Colonic mucosa (tissue), 4 donors: ENCODE measurements at places on chromosomes 4 and X. TPM values are rescaled to one million over a fixed set of nuclear protein-coding genes. Genes with fewer than 3 reads are reported as not detected.

DNA sequence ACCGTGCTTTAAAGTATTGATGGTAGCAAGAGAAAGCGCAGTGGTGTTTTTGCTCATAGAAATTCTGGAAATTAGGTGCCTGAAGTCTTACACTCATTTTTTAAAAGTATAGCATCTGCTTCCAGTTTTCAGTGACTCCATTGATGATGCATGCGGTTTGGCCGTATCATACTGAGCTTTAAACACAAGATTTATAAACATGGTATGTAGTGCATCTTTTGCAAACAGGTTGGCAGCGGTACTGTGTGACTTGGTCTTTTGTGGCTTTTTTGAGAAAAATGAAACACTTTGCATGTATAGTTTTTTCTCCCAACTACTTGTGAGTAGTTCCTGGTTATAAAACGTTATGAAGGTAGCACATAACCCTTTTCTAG is 2.0 kb downstream of the DDX3X start:
- H3K4me1 ChIP-seq: peaks cover 6% of the 10 kb centered on the region
- peak overlapping the region; percentile 80 for H3K4me3 ChIP-seq
- no peaks in the 10 kb centered on the region for H3K36me3 ChIP-seq

DNA sequence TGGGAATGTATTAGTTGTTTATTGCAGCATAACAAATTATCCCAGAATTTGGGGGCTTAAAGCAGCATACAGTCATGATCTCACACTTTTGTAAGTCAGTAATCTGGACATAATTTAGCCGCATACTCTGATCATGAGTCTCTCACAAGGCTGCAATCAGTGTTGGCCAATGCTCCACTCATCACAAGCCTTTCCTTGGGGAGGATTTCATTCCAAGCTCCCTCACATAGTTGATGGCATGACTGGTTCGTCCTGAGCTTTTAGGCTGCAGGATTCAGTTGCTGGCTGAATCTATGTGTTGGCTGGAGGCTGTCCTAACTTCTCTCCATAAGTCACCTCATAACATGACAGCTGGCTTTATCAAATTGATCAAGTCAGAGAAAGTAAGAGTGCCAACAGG is 1568.6 kb upstream of the PCDH7 start:
- H3K36me3 ChIP-seq: no peaks in the 10 kb centered on the region
- H3K27ac ChIP-seq: no peak overlapping the region
- H3K27me3 ChIP-seq: no peaks in the 10 kb centered on the region
- DNase-seq: no peak
- H3K4me1 ChIP-seq: no peaks in the 10 kb centered on the region
- no peak overlapping the region for H3K4me3 ChIP-seq

DNA sequence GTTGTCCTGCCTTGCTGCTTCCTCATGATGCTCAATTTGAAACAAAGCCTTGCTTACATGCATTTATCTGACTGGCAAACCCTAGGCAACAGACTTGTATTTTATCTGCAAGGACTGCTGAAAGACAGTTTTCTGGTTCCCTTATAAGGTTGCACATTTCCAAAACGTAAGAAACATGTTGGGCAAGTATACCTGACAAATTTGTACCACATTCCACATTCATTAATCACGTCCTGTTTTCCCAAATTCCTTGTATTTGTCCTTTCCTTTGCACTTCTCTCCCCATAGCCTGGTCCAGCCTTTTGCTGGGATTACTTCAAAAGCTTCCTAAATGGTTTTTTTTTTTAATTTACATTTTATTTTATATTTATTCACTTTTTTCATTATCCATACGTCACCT is 310.1 kb downstream of the PPP3CA start:
- H3K27ac ChIP-seq: no peak overlapping the region
- H3K4me1 ChIP-seq: no peaks in the 10 kb centered on the region
- no peak overlapping the region for H3K4me3 ChIP-seq
- H3K27me3 ChIP-seq: no peaks in the 10 kb centered on the region
- no peaks in the 10 kb centered on the region for H3K36me3 ChIP-seq

- no peak overlapping the region for H3K4me3 ChIP-seq
- no peaks in the 10 kb centered on the region for H3K4me1 ChIP-seq
- H3K36me3 ChIP-seq: no peaks in the 10 kb centered on the region
- H3K27ac ChIP-seq: no peak overlapping the region
- no peak for DNase-seq
Measured at GRCh38 chr4:11824566-11824965, 395.9 kb upstream of the HS3ST1 start.

GRCh38 chrX:7343181-7343580 is 195.2 kb upstream of the PUDP start:
- no peaks in the 10 kb centered on the region for H3K36me3 ChIP-seq
- H3K4me1 ChIP-seq: no peaks in the 10 kb centered on the region
- no peak overlapping the region for H3K27ac ChIP-seq
- no peak for DNase-seq

DNA sequence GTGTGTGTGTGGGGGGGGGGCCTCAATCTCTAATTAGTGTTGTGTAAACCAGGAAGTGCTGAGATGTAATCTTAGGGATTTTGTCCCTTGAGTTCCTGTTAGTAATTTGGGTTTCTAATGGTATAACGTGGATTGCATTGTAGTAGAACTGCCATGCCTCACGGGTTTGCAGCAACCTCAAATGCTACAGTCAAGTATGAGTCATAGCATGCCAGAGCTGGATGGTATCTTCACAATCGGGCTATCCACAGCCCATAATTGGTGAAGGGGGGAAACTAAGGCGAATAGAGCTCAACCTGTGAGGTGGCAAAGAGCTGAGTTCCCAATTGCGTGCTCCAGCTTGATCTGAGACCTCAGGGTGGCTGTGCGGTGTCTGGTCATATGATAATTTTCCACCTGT is 2.2 kb upstream of the FMR1NB start:
- H3K36me3 ChIP-seq: no peaks in the 10 kb centered on the region
- no peak for DNase-seq
- H3K27me3 ChIP-seq: no peaks in the 10 kb centered on the region

The MFAP3L gene
- 4.7 TPM for total RNA-seq

The GAGE1 gene
- not detected for total RNA-seq

The GAGE12E gene
- not detected for total RNA-seq

The BCORL1 gene
- total RNA-seq: 14.4 TPM

The HAND2 gene
- total RNA-seq: 1.6 TPM
